GF-D8 (cell line): ENCODE measurements at places on chromosomes 7 and 10.

- no peak for DNase-seq
These were observed 151.4 kb downstream of the CDH23 start for GRCh38 chr10:71547876-71548846.

GRCh38 chr7:117605712-117606111, 125.9 kb downstream of the CFTR start:
- DNase-seq = no peak

DNA sequence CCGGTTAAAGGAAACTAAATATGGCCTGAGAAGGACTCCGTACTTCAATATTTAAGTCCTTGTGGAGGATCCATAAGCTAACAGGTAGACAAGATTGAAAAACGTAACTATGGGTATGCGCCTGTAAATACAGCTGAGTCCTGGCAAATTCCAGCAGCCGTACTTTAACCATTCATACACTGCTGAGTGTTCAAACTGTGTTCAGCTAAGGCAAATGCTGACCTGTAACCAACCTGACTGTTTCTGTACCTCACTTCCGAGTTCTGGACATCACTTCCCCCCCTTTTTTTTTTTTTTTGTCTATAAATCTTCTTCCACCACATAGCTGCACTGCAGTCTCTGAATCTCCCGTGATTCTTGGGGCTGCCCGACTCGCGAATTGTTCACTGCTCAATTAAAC, 69.1 kb downstream of the SRPK2 start:
- DNase-seq = no peak

DNA sequence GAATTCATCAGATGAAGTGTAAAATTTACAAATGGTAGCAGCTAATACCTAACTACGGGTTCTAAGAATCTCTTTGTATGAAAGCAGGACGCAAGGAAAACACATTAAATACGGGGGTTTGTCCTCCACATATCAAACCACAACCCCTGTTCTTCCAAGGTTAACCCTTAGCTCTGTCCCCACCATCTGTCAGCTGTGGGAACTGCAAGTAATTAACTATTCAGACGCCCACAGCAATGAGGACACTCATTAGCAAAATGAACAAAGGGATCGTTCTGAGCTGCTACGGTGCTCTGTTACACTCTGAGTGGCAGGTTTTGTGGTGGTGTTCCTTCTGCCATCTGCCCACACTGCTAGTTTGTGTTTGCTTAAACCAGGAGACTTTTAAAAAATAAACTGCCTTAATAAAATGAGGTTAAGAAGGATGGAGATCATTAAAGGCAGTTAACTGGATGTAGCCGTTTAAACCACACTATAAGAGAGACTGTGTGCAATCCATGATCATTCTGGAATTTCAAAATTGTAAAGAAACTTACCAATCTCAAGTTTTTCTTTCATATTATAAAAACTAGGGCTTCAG, 51.4 kb downstream of the C10orf67 start:
- DNase-seq = no peak

GRCh38 chr10:71213127-71213621, 804 bp downstream of the UNC5B start:
- no peak for DNase-seq

DNA sequence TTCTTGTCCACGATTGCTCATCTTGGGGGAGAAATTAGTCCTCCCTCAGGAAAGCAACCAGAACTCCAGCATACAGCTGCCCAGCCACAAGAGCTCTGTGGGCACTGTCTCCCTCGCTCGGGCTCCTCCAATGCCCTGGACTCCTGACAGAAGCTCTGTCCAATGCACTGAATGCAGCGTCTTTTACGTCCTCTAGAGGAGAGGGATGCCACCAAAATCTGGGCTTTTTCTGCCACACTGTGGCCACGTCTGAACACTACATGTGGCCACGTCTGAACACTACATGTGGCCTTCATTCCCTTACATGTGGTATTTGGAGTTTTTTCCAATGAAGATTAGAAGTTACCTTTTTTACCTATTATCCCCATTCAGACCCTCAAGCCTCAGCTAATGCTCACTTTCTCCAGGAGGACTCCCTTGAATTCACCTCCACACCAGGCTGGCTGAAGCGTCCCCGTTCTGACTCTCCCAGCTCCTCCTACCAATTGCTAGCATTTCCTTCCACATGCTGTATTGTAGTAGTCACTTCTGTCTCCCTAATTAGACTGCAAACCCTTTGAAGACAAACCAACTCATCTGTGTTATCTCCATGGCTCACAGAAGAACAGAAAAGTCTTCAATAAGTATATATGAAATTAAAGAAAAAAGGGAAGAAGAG, 134.3 kb upstream of the PDE1C start:
- peak; percentile 20 for DNase-seq

DNA sequence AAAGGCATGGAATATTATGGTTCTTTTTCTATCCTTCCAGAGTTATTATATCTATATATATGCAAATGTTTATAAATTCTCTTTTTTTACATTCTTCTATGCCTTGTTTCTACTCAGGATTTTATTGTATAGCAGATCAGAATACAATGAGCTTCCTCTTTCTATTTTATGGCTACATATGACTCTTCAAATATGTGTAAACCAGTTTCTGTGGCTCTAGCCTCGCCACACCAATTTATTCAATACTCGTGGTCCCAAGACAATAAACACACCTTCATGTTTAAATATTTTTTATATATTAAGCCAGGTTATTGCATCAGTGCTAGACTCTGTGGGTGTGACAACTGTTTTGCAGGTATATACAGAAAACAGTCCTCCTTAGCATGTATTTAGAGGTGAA, 237.5 kb upstream of the MKLN1 start:
- no peak for DNase-seq

GRCh38 chr7:150686030-150686631, 625 bp downstream of the GIMAP2 start:
- DNase-seq = no peak

DNA sequence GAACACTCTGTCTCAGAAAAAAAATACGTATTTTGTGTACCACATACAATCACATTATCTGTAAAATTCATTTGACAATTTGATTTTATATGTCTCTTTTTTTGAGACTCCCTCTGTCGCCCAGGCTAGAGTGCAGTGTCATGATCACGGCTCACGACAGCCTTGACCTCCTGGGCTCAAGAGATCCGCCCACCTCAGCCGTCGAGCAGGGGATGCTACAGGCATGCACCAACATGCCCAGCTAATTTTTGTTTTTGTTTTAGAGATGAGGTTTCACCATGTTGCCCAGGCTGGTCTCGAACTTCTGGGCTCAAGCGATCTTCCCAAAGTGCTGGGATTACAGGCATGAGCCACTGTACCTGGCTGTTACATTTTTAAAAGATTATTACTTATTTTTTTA, 11.6 kb upstream of the BAZ1B start:
- no peak for DNase-seq

DNA sequence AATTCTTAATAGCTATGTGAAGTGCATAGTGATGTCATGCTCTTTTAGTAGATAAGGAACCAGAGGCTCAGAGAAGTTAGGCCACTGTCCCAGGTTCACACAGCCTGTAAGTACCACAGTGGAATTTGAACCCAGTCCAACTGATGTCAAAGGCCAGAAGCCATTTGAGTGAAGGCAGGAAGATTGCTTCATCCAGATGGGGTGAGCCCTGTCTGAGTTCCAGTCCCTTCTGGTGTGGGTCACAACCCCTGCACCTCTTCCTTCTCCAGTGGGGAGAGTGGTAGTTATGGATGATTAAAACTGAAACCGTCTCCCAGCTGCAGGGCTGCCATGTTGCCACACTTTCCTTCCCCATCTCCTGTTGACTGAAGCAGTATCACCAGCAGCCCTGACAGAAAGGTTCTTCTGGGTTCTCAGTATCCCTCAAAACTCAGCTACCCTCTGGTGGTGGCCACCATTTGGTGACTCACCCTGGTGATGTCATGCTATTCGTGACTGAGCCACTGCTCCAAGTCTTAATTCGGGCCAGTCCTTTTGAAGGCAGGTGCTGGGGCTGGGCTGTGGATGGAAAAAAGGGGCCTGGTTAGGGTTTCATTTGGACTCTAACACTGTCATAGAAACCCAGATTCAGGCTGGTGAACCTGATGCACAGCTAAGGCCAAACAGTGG, 1.5 kb upstream of the C10orf95 start:
- peak; percentile 69 for DNase-seq

- DNase-seq = no peak
These were observed 349.0 kb downstream of the SORCS1 start for GRCh38 chr10:106815427-106816043.

GRCh38 chr7:45663167-45663921, 89.2 kb downstream of the ADCY1 start:
- DNase-seq = no peak

- no peak for DNase-seq
These were observed 37.0 kb downstream of the FAM20C start for GRCh38 chr7:229184-229964.

GRCh38 chr10:97336006-97336405, 1.5 kb upstream of the FRAT2 start:
- no peak for DNase-seq

DNA sequence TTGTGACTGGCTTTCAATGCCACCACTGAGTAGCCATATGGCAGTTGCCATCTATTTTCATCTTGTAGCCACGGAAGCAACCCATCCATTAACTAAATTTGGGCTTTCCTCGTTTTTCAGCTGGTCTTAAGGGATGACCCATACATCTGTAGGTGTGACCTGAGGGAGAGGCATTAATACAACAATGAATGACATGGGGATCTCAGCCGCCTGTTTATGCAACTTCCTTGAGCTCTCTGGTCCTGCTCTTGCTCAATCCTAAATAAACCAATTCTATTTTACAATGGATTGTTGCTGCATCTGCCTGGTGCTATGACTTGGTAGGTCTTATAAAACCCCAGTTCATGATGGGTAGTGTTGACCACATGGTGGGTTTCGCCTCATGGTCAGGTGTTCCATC, 21.9 kb upstream of the ADAM22 start:
- DNase-seq = peak; percentile 71

- DNase-seq = no peak
These were observed 46.4 kb downstream of the RAMP3 start for GRCh38 chr7:45203936-45204445.

GRCh38 chr10:90399782-90400181, 458.1 kb downstream of the HTR7 start:
- DNase-seq = no peak

DNA sequence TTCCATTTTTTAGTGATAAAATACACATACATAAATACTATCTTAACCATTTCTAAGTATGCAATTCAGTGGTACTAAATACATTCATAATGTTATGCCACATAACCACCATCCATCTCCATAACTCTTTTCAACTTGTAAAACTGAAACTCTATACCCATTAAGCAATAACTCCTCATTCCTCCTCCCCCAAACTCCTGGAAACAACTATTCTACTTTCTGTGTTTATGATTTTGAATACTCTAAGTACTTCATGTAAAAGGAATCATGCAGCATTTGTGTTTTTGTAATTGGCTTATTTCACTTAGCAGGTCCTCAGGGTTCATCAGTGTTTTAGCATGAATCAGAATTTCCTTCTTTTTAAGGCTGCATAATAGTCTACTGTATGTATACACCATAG, 131.8 kb downstream of the TES start:
- no peak for DNase-seq

- no peak for DNase-seq
These were observed 166.8 kb downstream of the MTERF1 start for GRCh38 chr7:91713669-91714068.

GRCh38 chr7:33706771-33707200, 198.6 kb upstream of the BMPER start:
- DNase-seq = no peak

DNA sequence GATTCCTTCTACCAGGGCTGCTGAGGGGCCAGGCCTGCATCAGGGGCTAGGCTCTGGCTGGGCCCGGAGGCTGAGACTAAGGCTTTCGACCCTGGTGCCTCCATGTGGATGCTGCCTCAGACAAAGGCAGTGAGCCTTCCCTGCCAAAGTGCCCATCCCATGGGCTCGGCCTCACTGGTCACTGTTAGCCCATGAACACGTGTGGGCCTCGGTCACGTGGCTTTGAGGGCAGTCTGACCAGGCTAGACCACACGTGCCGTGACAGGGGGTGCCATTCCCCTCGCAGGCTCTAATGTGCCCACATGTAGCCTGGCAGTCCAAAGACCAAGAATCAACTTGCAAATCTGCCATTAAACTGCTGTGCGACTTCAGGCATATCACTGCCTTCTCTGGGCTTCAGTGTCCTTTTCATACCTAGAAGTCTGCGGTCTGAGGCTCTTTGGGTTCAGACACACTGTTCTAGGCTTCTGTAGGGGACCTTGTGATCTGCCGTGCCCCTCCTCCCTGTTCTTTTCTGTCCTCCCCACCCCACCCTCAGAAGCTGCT, 17.6 kb upstream of the SLC29A3 start:
- DNase-seq = no peak

DNA sequence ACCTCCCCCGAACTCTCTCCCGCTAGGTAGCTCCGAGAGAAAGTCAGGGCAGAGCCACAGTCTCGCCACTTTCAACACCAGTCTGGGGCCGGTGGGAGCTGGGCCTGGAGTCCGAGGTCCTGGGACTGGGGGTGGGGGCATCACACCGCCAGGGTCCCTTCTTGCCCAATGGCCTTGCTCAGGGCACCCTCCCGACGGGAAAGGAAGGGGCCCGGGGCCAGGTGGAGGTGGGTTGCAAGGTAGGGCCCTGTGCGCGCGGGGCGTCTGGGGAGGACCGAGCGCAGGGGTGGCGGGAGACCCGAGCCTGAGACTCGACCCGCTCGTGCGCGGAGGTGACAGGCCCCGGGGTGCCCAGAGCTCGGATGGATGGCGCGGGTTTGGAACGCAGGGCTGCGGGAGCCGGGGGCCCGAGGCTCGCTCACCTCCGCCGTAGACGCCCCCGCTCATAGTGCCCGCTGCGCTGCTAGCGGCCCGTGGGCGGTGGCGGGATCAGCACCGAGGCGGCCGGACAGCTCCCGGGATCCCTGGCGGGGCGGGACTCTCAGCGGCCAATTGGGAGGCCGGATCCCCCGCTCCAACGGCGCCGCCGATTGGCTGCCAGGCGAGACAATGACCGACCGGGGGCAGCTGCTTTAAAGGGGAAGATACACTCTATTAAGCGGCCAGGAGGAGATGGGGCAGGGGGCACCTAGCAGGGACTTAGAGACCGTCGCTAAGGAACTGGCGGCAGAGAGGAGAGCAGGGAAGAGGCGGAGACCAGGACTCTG, at the start of gene ACTL6B:
ACTL6B (minus strand) TSS at position 541 of the 767 bp plus-strand sequence; CDS start at position 447, 94 bp downstream.
- no peak for DNase-seq

DNA sequence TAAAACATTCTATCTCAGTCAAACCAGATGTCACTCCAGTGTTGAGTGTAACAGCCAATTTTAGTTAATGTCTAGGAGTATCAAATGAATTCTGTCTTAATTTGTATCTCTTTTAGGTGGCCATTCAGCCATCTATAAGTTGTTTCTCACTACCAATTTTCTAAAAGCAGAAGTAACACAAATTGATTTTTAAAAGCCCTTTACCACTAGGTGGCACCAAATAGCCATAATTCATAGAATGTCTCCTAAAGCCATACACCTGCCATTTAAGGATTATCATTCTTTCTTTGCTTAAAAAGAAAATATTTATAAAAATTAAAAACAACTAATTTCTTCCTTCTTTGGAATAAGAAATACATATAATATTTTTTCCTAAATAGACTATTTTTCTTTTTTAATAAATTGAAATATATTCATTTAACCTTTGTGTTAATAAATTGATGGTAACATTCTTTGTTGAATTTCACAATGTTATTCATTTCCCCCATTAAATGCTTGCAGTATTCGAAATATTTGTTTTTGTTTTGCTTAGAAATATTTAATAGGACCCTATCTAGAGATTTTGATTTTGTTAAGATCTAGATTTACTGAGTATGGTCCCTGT, 107.8 kb upstream of the PPP1R3A start:
- no peak for DNase-seq

- DNase-seq = no peak
These were observed 98.2 kb downstream of the HDAC9 start for GRCh38 chr7:18593602-18594279.
